ENCODE measurements at places on chromosomes 3 and 15. TPM values are rescaled to one million over a fixed set of nuclear protein-coding genes. Genes with fewer than 3 reads are reported as not detected.

DNA sequence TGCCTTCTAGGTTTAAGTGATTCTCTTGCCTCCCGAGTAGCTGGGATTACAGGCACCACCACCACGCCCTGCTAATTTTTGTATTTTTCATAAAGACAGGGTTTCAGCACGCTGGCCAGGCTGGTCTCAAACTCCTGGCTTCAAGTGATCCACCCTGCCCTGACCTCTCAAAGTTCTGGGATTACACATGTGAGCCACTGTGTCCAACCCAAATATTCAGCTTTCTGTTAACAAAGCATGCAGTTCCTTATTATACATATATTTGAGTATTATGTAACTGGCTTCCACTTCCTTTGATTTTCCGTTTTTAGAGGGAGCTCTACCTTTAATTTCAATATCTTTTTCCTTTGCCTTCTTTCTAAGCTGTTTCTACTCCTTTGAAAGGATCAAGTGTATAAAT is 26.1 kb downstream of the TSC22D2 start:
- no peaks in the 10 kb centered on the region for H3K36me3 ChIP-seq
- H3K4me3 ChIP-seq = no peak overlapping the region
- no peak for DNase-seq
- H3K27ac ChIP-seq = no peak overlapping the region
- H3K4me1 ChIP-seq = peaks cover 10% of the 10 kb centered on the region

GRCh38 chr15:70854666-70854976 is 664 bp upstream of the LARP6 start:
- peaks cover 23% of the 10 kb centered on the region for H3K4me1 ChIP-seq
- H3K36me3 ChIP-seq = no peaks in the 10 kb centered on the region
- no peak for DNase-seq
- H3K4me3 ChIP-seq = peak overlapping the region; percentile 23
- peak overlapping the region; percentile 57 for H3K27ac ChIP-seq

The C3orf70 gene
- total RNA-seq = 0.99 TPM

DNA sequence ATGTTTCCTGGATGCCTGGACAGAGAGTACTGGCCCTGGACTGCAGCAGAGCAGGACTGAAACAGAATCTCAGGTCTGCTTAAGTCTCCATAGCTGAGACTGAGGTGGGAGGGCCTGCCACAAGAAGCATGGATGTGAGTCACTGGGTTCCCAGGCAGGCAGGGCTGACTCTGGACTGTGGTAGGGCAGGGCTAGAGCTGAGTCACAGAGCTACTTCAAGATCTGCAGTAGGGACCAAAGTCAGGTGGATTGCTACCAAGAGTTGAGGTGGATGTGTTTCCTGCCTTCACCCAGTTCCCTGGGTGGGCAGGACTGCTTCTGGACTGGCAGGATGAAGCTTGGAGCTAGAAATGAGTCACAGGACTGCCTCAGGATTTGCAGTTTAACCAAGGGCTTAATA is 282.9 kb downstream of the AGBL1 start:
- H3K4me3 ChIP-seq = no peak overlapping the region
- DNase-seq = no peak
- H3K27ac ChIP-seq = no peak overlapping the region
- H3K27me3 ChIP-seq = no peaks in the 10 kb centered on the region
- no peaks in the 10 kb centered on the region for H3K4me1 ChIP-seq

The EXOG gene
- total RNA-seq = 10.5 TPM

DNA sequence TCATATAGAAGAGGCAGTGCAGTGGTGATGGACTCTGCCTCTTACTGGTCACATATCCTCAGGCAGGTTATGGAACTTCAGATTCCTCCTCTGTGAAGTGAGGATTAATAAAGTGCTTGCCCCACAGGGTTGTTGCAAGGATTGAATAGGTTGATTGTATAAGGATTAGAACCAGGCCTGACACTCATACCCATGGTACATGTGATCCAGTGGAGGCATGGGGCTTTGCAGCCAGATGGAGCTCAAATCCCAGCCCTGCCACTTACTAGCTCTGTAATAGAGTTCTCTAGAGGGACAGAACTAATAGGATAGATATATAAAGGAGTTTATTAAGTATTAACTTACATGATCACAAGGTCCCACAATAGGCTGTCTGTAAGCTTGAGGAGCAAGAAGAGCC is 184.6 kb upstream of the EIF1B start:
- DNase-seq = no peak
- no peak overlapping the region for H3K4me3 ChIP-seq
- H3K27ac ChIP-seq = no peak overlapping the region
- no peaks in the 10 kb centered on the region for H3K4me1 ChIP-seq
- H3K27me3 ChIP-seq = no peaks in the 10 kb centered on the region
- no peaks in the 10 kb centered on the region for H3K36me3 ChIP-seq

The C3orf85 gene
- not detected for total RNA-seq

DNA sequence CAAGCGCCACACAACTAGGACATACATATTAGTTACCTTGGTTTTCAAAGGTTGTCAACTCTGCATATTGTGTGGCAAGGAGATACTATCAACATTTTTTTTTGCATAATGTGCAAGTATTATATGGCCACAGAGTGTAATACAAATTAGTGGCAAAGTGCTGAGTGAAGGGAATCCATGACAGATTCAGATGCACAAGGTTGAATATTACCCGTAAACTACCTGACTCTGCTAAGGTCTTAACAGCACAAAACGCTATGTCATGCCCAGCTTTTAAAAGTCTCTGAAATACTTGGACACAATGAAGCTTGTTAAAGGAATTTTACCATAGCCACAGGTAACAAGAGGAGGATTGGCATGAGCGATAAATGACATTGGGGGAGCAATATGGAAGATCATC is 79.0 kb downstream of the SATB1 start:
- DNase-seq = no peak
- H3K4me3 ChIP-seq = no peak overlapping the region
- H3K4me1 ChIP-seq = no peaks in the 10 kb centered on the region
- no peak overlapping the region for H3K27ac ChIP-seq

DNA sequence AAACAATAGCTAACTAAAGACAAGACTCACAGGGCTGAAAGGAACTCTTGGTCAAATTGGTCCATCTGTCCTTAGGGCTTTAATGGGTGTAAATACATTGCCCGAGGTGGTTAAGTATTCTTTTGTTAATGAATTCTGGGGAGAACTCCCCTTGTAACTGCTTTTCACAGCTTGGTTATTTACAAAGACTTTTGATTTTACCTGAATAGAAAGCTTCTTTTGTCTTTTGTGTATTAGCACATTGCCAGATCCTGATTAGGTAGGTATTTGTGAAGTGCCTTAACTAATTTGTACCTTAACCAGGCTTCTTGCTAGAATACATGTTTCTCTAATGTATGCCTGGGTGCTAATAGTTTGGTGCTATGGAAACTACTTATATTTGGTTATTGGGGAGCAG is 14.0 kb downstream of the CHD2 start:
- H3K4me1 ChIP-seq = peaks cover 92% of the 10 kb centered on the region
- H3K27me3 ChIP-seq = no peaks in the 10 kb centered on the region
- no peaks in the 10 kb centered on the region for H3K36me3 ChIP-seq
- no peak overlapping the region for H3K4me3 ChIP-seq

- H3K4me3 ChIP-seq = no peak overlapping the region
- peaks cover 37% of the 10 kb centered on the region for H3K4me1 ChIP-seq
- DNase-seq = peak; percentile 81
- H3K36me3 ChIP-seq = no peaks in the 10 kb centered on the region
These were observed 253.3 kb downstream of the TJP1 start for GRCh38 chr15:29568840-29569532.

- peaks cover 17% of the 10 kb centered on the region for H3K4me1 ChIP-seq
- no peak overlapping the region for H3K4me3 ChIP-seq
- H3K36me3 ChIP-seq = no peaks in the 10 kb centered on the region
- no peak overlapping the region for H3K27ac ChIP-seq
- H3K27me3 ChIP-seq = no peaks in the 10 kb centered on the region
These were observed 4.1 kb upstream of the HDAC11 start for GRCh38 chr3:13475871-13476590.

GRCh38 chr15:90382320-90382719 is 5.7 kb upstream of the IQGAP1 start:
- H3K27ac ChIP-seq = no peak overlapping the region
- no peak for DNase-seq
- H3K4me3 ChIP-seq = no peak overlapping the region
- no peaks in the 10 kb centered on the region for H3K27me3 ChIP-seq

- peak overlapping the region; percentile 77 for H3K27ac ChIP-seq
- no peak for DNase-seq
- H3K4me1 ChIP-seq = peaks cover 38% of the 10 kb centered on the region
- H3K4me3 ChIP-seq = no peak overlapping the region
- H3K27me3 ChIP-seq = no peaks in the 10 kb centered on the region
These were observed 28.4 kb upstream of the CNTN3 start for GRCh38 chr3:74642876-74643275.

The PODXL2 gene
- 14.2 TPM for total RNA-seq

DNA sequence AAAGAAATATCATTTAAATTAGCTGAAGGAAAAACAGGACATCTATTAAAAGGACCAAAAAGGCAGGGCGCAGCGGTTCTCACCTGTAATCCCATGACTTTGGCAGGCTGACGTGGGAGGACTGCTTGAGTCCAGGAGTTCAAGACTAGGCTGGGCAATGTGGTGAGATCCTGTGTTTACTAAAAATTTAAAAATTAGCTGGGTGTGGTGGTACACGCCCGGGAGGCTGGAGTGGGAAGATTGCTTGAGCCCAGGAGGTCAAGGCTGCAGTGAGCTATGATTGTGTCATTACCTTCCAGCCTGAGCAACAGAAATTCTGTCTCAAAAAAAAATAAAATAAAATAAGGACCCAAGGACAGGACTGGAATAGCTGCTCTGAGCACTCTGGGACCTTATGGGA is 16.2 kb upstream of the HERC1 start:
- no peaks in the 10 kb centered on the region for H3K4me1 ChIP-seq
- H3K27me3 ChIP-seq = no peaks in the 10 kb centered on the region
- no peak for DNase-seq
- no peak overlapping the region for H3K27ac ChIP-seq

The ACTC1 gene
- total RNA-seq = 1.6 TPM

The CCR1 gene
- total RNA-seq = 3.0 TPM

The HIGD2B gene
- total RNA-seq = not detected

The FBXO40 gene
- not detected for total RNA-seq

- DNase-seq = no peak
- peaks cover 45% of the 10 kb centered on the region for H3K4me1 ChIP-seq
- no peak overlapping the region for H3K27ac ChIP-seq
- H3K4me3 ChIP-seq = no peak overlapping the region
- H3K27me3 ChIP-seq = peaks cover 43% of the 10 kb centered on the region
These were observed 9.9 kb downstream of the FOXL2 start for GRCh38 chr3:138936741-138937689.

DNA sequence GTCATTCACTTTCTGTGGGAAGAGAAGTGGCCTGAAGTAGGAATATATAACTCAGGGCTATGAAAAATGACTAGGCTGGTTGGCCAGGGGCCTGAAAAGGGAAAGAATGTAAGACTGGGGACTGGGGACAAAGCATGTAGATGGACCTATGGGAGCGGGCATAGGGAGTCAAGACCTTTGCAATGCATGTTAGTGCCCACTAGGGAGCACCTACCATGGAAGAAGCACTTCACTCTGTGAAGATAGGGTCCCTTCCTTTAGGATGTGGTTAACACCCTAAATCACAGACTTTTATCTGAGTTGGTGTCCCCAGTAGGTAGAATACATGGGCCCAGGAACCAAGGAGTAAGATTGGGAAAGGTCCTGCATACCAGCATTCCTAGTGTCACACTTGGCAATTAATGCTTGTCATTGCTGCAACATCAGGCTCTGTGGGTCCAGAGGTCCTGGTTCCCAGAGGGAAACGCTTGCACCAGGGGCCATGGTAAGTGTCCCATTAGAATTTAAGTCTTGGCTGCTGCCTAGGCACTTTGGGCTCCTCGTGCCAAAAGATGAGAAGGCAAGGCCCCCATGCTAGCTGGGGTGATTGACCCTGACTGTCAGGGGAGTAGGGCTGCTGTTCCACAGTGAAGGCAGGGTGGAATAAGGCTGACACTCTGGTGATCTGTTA is 79.6 kb downstream of the CRYGS start:
- no peak overlapping the region for H3K4me3 ChIP-seq
- H3K36me3 ChIP-seq = no peaks in the 10 kb centered on the region
- no peak for DNase-seq
- H3K4me1 ChIP-seq = no peaks in the 10 kb centered on the region
- H3K27ac ChIP-seq = no peak overlapping the region

The ADAMTS9 gene
- total RNA-seq = 27.2 TPM

The POC1A gene
- 0.26 TPM for total RNA-seq

DNA sequence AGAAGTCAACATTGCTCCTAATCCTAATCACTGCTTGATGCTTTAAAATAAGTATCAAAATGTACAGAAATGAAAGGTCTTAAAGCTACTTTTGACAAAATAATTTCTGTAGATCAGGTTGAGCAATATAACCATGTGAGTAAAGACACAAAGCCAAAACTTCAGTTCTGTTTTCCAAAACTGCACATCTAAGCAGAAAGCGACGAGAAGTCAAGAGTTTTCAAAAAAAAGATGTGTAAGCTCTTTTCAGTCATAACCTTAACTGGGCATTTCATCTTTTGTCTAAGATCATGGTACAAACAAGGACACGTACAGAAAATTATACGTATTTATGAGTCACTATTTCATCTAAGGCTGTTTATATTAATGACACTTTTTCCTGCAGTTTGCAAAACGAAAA is 608.8 kb downstream of the FOXP1 start:
- DNase-seq = no peak
- no peak overlapping the region for H3K4me3 ChIP-seq
- no peaks in the 10 kb centered on the region for H3K4me1 ChIP-seq
- H3K36me3 ChIP-seq = no peaks in the 10 kb centered on the region
- H3K27ac ChIP-seq = no peak overlapping the region
- H3K27me3 ChIP-seq = no peaks in the 10 kb centered on the region

DNA sequence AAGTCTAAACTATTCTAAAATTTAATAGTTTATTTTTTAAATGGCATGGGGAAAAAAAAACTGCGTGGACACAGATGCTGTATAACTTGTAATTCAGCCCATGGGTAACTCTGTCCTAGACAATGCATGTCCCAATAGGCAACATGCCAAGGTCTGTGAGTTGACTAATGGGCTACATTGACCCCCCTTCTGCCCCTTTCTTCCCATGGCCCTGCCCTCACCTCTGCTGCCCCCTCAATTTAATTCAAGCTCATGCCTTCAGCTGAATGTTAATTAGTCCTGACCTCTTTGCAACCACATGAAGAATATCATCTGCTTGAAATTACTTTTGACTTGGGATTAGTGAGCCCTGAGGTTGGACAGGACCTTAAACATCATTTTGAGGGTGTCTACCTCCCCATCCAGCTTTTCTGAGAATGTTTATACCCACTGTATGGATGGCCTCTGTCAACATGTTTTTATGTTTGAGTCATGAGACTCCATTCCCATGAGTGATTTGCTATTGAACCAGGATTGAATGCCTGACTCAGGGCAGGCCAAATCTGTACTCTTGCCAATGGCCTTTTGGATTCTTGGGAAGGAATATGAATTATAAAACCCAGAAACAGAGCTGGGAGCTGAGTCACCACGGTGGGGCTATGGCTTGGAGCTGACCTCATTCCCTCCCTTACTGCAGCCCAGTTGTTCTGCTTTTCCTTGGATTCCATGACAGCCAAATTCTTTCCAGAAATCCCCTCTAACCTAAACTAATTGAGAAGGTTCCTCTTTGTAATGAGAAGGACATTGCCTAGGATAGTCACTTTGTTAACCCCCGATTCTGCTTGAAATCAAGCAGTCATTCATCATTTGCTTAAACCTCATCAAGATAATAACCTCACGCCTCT is 33.5 kb upstream of the PDE8A start:
- peaks cover 11% of the 10 kb centered on the region for H3K4me1 ChIP-seq
- no peak for DNase-seq
- H3K4me3 ChIP-seq = no peak overlapping the region

The SHC4 gene
- total RNA-seq = 0.78 TPM

Measured in body of pancreas (tissue), 4 donors.